ENCODE measurements at places on chromosomes 1 and 21. TPM values are rescaled to one million over a fixed set of nuclear protein-coding genes. Genes with fewer than 3 reads are reported as not detected.

GRCh38 chr1:19481826-19482398 lies 3.4 kb downstream of the CAPZB start:
- H3K27me3 ChIP-seq = no peaks in the 10 kb centered on the region
- H3K36me3 ChIP-seq = peaks cover 21% of the 10 kb centered on the region
- no peak for DNase-seq
- peak overlapping the region; percentile 97 for H3K4me3 ChIP-seq

- H3K4me1 ChIP-seq = peaks cover 10% of the 10 kb centered on the region
- H3K4me3 ChIP-seq = no peak overlapping the region
- H3K27ac ChIP-seq = peak overlapping the region; percentile 45
- peaks cover 7% of the 10 kb centered on the region for H3K27me3 ChIP-seq
These were observed 26.8 kb downstream of the MAP7D1 start for GRCh38 chr1:36182734-36183133.

Gene S100A11
- total RNA-seq = 1,130 TPM

Gene ROR1
- 6.7 TPM for total RNA-seq

GRCh38 chr1:226268421-226269124 lies 40.4 kb downstream of the LIN9 start:
- peak; percentile 80 for DNase-seq
- peak overlapping the region; percentile 23 for H3K27ac ChIP-seq
- peaks cover 25% of the 10 kb centered on the region for H3K4me1 ChIP-seq
- no peaks in the 10 kb centered on the region for H3K36me3 ChIP-seq
- H3K27me3 ChIP-seq = no peaks in the 10 kb centered on the region

Gene KRTAP19-8
- total RNA-seq = not detected

- no peaks in the 10 kb centered on the region for H3K36me3 ChIP-seq
- no peak overlapping the region for H3K4me3 ChIP-seq
- no peaks in the 10 kb centered on the region for H3K4me1 ChIP-seq
- peaks cover 2% of the 10 kb centered on the region for H3K27me3 ChIP-seq
- H3K27ac ChIP-seq = no peak overlapping the region
These were observed 402.5 kb downstream of the HHAT start for GRCh38 chr1:210731193-210731592.

Gene C8B
- not detected for total RNA-seq
